Kidney (tissue), 22 donors: ENCODE measurements at places on chromosomes 6 and 20. TPM values are rescaled to one million over a fixed set of nuclear protein-coding genes. Genes with fewer than 3 reads are reported as not detected.

- no peaks in the 10 kb centered on the region for H3K4me1 ChIP-seq
- no peak overlapping the region for H3K4me3 ChIP-seq
- no peaks in the 10 kb centered on the region for H3K27me3 ChIP-seq
- H3K36me3 ChIP-seq, result no peaks in the 10 kb centered on the region
- no peak for DNase-seq
Observed at GRCh38 chr6:135842618-135843392, 8.7 kb upstream of the PDE7B start.

GRCh38 chr6:109471105-109471810, 11.8 kb downstream of the ZBTB24 start:
- peaks cover 4% of the 10 kb centered on the region for H3K4me1 ChIP-seq
- no peak for DNase-seq
- H3K4me3 ChIP-seq, result no peak overlapping the region
- no peak overlapping the region for H3K27ac ChIP-seq
- peaks cover 42% of the 10 kb centered on the region for H3K36me3 ChIP-seq

DNA sequence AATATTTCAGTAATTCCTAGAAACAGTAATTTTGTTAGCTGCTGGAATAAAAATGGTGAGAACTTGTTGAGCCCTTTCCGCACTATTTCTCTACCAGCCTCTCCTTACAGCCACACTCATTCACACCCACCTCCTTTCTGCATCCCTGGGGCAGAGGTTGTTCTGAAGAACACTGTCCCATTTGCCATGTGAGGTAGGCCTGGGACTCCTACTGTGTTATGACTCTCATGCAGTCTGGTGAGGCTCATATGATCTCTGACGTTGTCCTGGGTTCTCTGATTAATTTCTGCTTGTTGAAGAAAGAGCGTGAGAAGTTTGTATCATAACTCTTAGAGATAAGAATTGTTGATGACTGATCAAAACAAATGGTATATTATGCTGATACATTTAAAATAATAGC, 4.1 kb upstream of the KCNQ5 start:
- H3K36me3 ChIP-seq, result no peaks in the 10 kb centered on the region
- no peak for DNase-seq
- no peak overlapping the region for H3K27ac ChIP-seq
- no peaks in the 10 kb centered on the region for H3K27me3 ChIP-seq
- H3K4me1 ChIP-seq, result no peaks in the 10 kb centered on the region

DNA sequence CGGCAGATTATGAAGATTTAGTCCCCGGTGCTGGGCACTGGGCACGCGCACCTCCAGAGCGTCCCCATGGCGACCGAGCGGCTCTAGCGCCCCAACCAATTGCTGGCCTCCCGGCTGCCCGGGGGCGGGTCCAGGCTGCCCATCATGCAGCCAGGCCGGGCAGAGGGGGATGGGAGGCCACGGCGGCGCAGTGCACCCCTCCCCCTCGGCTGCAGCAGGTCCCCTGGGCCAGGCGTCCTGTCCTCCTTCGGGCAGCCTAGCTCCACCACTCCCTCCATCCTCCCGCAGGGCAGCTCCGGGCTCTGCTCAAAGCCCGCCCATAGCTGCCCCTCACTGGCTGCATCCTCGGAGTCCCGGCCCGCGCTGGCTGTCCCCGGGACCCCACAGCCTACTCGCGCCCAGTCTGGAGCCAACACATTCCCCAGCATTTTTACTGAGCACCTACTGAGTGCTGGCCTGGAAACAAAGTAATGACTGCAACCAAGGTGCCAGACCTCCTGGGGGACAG, 99.4 kb downstream of the ASXL1 start:
- peak overlapping the region; percentile 67 for H3K27ac ChIP-seq
- DNase-seq, result peak; percentile 98
- H3K4me3 ChIP-seq, result peak overlapping the region; percentile 37
- peaks cover 19% of the 10 kb centered on the region for H3K36me3 ChIP-seq

GRCh38 chr6:145245119-145245518, 490.2 kb downstream of the EPM2A start:
- DNase-seq, result no peak
- no peak overlapping the region for H3K4me3 ChIP-seq
- H3K4me1 ChIP-seq, result no peaks in the 10 kb centered on the region

DNA sequence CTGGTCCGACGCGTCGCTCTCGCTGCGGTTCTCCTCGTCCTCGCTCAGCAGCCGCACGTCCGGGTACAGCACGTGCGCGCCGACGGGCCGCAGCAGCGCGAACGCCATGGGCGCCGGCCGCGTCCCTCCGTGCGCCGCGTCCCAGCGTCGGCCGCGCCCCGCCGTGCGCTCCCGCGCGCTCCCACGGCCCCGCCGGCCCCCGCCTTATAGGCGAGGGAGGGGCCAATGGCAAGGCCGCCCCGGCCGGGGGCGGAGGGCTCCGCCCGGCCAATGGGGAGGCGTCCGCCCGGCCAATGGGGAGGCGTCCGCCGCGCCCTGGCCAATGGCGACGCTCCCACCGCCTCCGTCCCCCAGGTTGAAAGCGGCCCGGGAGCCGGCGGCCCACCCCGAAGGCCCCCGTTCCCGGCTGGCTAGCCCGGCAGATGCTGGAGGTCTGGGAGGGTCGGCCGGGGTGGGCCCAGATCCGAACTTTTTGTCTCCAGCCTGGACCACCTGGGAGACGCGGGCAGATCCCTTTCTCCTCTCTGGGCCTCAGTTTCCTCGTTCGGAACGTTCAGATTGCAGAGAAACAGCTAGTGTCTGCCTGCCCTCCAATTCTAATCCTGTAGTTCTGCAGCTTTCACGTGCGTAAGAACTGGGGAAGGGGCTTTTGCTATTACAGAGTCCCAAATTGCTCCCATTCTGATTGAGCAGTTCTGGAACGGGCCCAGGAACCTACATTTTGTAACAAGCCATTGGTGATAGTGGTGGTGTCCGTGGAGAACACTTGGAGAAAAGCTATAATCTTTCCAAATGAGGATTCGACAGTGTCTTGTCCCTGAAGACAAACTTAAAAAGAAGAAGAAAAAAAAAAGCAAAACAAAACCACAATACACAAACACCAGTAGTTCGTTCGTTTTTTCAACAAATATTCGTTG, at the start of gene TCF15:
TSS of gene TCF15 (minus strand) at position 180 of the 917 bp plus-strand sequence. CDS start at position 108, 72 bp downstream.
- H3K27me3 ChIP-seq, result peaks cover 3% of the 10 kb centered on the region
- H3K36me3 ChIP-seq, result no peaks in the 10 kb centered on the region
- H3K27ac ChIP-seq, result no peak within 1 kb of the TSS
- H3K4me1 ChIP-seq, result no peaks in the 10 kb centered on the region
- H3K4me3 ChIP-seq, result no peak within 1 kb of the TSS

DNA sequence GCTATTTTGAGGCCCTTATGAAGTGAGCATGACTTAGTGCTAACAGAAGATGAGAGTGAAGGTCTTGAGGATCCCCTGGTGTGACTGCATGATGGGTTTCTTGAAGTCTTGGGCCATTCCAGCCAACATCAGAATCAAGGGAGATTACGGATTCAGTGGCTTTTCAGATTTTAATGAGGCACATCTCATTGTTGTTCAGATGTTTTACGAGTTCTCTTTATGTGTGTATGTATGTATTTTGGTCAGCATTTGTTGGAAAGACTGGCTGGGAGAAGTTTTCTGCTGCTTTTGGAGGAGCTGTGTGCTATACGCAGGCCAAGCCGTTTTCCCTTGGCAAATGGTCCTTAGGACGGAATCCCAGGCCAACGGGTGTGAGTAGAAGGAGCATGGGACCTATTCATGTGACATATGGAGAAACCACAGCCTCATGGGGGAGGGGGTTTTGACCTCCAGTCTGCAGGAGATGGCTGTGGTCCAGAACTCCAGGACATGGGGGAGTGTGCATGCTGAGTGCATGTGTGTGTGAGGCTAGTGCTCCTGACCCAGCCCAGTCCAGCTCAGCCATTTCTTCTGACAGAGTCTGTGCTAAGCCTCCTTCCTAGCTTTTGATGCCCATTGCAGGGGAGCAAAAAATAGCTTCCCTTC, 35.3 kb downstream of the CHMP4B start:
- DNase-seq, result peak; percentile 74
- H3K27me3 ChIP-seq, result no peaks in the 10 kb centered on the region
- H3K27ac ChIP-seq, result no peak overlapping the region
- peaks cover 14% of the 10 kb centered on the region for H3K4me1 ChIP-seq
- no peak overlapping the region for H3K4me3 ChIP-seq

DNA sequence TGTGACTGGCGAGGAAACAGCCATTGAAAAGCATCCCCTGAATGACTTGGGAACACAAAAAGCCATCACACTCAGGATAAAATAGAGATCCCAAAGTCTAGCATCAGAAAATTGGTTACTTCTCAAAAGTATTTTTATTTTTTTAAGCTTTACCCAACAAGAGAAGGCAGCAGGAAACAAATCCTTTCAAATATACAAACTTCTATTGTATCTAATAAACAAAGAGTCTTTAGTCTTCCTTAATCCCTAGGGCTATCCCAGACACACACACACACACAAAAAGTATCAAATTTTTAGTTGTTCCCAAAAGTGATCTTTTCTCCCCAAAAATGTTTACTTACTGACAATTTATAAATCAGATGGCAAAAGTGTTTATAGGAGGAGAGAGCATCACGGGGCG, 33.2 kb upstream of the MARCKS start:
- H3K27ac ChIP-seq, result no peak overlapping the region
- H3K4me1 ChIP-seq, result no peaks in the 10 kb centered on the region
- no peak overlapping the region for H3K4me3 ChIP-seq
- no peak for DNase-seq
- H3K36me3 ChIP-seq, result no peaks in the 10 kb centered on the region

GRCh38 chr6:135129136-135129856, 51.8 kb upstream of the MYB start:
- DNase-seq, result no peak
- no peaks in the 10 kb centered on the region for H3K4me1 ChIP-seq
- H3K4me3 ChIP-seq, result no peak overlapping the region
- H3K27me3 ChIP-seq, result no peaks in the 10 kb centered on the region
- H3K36me3 ChIP-seq, result no peaks in the 10 kb centered on the region
- no peak overlapping the region for H3K27ac ChIP-seq

DNA sequence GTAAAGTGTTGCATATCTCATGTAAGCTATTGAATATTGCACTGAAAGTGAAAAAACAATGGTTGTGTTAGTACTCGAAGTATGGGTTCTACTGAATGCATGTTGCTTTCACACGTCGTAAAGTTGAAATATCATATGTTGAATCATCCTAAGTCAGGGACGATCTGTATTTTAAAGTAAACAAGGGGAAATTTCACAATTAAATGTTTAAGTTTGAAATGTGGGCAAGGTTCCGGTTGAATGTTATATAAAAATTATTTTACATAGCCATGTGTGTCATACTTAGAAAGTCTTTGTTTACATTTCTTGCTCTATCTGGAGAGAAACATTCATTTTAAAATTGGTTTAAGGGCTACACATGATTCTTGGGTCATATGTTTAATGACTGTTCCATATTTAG, 76.8 kb downstream of the AKAP7 start:
- no peaks in the 10 kb centered on the region for H3K4me1 ChIP-seq
- H3K36me3 ChIP-seq, result no peaks in the 10 kb centered on the region
- no peak overlapping the region for H3K4me3 ChIP-seq
- no peak for DNase-seq

- no peak for DNase-seq
- no peak overlapping the region for H3K4me3 ChIP-seq
- H3K27ac ChIP-seq, result no peak overlapping the region
- H3K4me1 ChIP-seq, result no peaks in the 10 kb centered on the region
- no peaks in the 10 kb centered on the region for H3K36me3 ChIP-seq
Observed at GRCh38 chr6:43253401-43253800, 10.1 kb downstream of the TTBK1 start.

GRCh38 chr6:72864799-72865198, 242.9 kb downstream of the KCNQ5 start:
- DNase-seq, result no peak
- no peak overlapping the region for H3K27ac ChIP-seq
- no peaks in the 10 kb centered on the region for H3K4me1 ChIP-seq
- no peaks in the 10 kb centered on the region for H3K27me3 ChIP-seq
- H3K36me3 ChIP-seq, result no peaks in the 10 kb centered on the region

- no peaks in the 10 kb centered on the region for H3K4me1 ChIP-seq
- H3K36me3 ChIP-seq, result peaks cover 13% of the 10 kb centered on the region
- no peak overlapping the region for H3K4me3 ChIP-seq
- no peaks in the 10 kb centered on the region for H3K27me3 ChIP-seq
Observed at GRCh38 chr6:157879034-157879872, 56.2 kb downstream of the SNX9 start.

Gene HLA-G
- total RNA-seq, result 0.35 TPM

Gene DDX27
- total RNA-seq, result 30.6 TPM

Gene SMLR1
- total RNA-seq, result 0.16 TPM

Gene BNIP5
- 0.44 TPM for total RNA-seq

Gene NFYA
- total RNA-seq, result 22.5 TPM

Gene SMAP1
- total RNA-seq, result 19.4 TPM

Gene PGC
- total RNA-seq, result not detected

Gene SIM1
- total RNA-seq, result 31.8 TPM
